Tibial nerve (tissue), 4 donors: ENCODE measurements at places on chromosomes 6 and 20. TPM values are rescaled to one million over a fixed set of nuclear protein-coding genes. Genes with fewer than 3 reads are reported as not detected.

GRCh38 chr6:145866456-145867396 is 52.1 kb upstream of the FBXO30 start:
- DNase-seq, result no peak

DNA sequence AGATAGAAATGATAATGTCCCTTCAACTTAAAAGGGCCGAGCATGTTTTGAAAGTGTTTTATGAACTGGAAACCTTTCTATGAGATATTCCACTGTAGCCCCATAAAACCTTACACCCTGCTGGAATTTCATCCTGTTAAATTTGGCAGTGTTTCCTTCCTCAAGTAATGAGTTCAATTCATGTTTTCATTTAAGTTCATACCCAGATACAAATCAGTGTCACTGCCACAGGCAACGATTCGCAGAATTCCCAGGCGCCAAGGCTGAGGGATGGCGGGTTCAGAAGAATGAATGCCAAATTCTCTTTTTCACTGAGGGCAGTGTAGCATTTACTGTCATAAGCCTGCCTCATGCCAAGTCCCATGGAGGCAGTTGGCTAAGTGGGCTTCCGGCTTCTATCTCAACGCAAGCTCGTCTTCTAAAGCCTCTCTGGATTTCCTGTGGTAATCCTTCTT is 511.8 kb upstream of the ID4 start:
- no peak for DNase-seq

- no peak for DNase-seq
Observed at GRCh38 chr20:19095762-19096161, 116.7 kb upstream of the SLC24A3 start.

The ENPP1 gene
- total RNA-seq, result 15.7 TPM

- DNase-seq, result no peak
Observed at GRCh38 chr6:117740605-117741004, 65.3 kb downstream of the NUS1 start.

DNA sequence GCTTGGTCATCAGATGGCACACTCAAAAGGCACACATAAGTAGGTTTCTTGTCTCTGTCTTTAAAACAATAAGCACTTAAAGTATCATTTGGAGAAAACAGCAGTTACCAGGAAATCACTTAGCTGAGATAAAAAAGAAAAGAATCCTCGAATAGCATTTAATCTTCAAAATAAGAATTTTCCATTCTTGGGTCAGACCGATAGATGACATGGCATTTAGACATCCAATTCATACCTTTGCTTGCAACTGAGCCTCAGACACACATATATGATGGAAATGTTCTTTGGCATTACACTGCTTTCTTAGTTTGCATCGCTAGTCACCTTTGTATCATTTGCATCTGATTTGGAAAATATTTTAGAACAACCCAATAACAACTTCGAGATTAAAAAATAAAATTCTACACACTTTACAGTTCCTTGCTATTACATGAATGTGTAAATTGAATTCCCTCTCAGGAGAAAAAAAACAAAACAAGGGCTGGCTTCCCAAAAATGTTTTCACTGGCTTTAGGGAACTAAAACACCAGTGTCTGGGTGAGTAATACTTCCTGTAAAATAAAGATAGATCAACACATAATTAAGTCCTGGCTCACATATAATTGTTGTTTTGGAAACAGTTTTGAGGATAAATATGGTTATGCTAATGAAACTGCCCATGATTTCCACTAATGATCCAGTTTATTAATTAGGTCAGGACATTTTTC is 1.3 kb upstream of the RNF217 start:
- DNase-seq, result no peak

DNA sequence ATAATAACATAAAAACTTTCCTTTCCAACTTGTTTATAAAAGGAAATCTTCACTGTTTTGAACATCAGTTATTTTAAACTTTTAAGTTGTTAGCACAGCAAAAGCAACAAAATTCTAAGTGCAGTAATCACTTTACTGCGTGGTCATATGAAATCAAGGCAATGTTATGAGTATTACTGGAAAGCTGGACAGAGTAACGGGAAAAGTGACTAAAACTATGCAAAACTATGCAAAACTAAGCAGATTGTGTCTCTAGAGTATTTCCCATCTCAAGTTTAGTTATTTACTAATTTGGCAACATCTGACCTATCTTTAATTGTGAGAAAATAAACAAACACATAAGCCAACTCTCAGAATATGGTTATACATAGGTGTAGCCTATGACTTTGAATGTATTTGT is 10.9 kb upstream of the ANKEF1 start:
- no peak for DNase-seq

DNA sequence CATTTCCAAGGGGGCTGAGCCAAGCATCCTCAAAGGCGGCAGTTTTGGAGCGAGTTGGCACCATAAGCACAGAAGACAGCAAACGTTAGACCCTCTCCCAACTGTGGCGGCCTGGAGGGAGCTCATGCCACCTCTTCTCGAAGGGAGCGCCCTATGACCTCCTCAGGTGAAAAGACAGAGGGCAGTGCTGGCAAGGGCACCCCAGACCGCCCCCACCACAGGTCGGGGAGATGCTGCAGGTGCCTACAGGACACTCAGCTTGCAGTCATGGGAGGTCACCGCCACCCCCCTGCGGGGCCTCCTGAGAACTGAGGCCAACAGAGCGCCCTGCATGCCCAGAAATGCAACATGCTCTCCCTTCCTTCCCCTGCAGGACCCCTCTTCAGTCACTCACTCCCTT is 45.1 kb upstream of the BHLHE23 start:
- no peak for DNase-seq

GRCh38 chr20:41225091-41225490 is 87.7 kb downstream of the PLCG1 start:
- no peak for DNase-seq

GRCh38 chr20:56573986-56574385 is 40.9 kb downstream of the FAM209B start:
- no peak for DNase-seq

GRCh38 chr20:49852522-49853080 is 40.0 kb downstream of the SLC9A8 start:
- DNase-seq, result no peak

- no peak for DNase-seq
Observed at GRCh38 chr6:8809662-8810061, 374.3 kb upstream of the SLC35B3 start.

- DNase-seq, result no peak
Observed at GRCh38 chr6:10355115-10355702, 59.7 kb downstream of the TFAP2A start.

- DNase-seq, result no peak
Observed at GRCh38 chr6:97306544-97307320, 23.7 kb upstream of the MMS22L start.

GRCh38 chr6:16933961-16934360 is 167.9 kb upstream of the STMND1 start:
- no peak for DNase-seq

- no peak for DNase-seq
Observed at GRCh38 chr6:168692193-168692914, 251.4 kb downstream of the SMOC2 start.

DNA sequence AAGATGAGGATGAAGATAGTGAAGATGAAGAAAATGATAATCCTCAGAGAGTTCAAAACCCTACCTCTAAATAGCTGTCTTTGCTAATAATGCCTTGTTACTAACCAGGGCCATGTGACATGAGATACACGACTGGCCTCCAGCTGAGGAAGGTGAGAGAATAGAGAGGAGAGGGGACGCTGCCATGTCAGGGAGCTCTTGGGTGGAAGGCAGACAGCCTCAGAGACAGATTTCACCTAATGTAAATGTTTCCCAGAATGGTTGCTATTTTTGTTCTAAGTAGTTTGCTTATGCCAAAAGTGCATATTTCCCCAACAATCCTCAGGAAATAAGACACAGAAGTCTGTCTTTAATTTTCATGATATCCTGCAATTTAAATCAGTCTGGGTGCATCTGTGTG is 138.4 kb downstream of the ELOVL4 start:
- no peak for DNase-seq

GRCh38 chr6:138540468-138540867 is 41.2 kb upstream of the NHSL1 start:
- DNase-seq, result no peak

The C20orf144 gene
- not detected for total RNA-seq

DNA sequence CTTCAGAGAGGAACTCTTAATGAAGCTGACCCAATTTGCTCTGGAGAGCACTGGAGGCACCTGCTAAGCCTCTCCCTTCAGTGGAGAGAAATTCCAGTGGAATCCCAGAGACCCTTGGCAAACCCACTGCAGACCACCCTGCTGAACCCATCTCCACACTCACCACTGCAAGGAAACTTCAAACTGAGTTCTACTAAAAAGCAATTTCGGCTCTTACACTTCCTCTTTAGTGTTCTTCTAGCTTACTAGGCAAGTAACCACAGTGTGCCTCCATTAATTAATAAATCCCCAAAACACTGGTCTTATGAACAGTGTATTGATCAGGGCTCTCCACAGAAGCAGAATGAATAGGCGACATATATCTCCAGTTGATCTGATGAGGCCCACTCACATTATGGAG is 43.0 kb upstream of the HLA-E start:
- no peak for DNase-seq

DNA sequence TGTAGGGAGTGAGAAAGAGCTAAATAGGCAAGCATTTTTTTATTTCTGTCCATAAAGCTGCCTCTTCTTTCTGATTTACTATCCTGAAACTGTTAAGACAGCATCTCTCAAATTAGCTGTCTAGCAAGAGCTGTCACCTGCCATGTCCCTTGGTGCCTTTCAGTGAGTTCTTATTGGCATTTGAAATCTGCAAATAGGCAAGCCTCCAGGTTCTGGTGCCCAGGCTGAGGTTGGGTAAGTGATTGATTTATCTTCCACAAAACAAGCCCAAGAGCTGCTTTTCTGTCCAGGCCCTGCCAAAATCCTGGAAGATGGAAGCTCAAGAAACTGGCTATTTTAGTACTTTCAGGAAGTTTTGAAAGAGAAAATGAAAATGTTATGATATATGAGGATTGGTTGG is 22.4 kb downstream of the MANEA start:
- no peak for DNase-seq

DNA sequence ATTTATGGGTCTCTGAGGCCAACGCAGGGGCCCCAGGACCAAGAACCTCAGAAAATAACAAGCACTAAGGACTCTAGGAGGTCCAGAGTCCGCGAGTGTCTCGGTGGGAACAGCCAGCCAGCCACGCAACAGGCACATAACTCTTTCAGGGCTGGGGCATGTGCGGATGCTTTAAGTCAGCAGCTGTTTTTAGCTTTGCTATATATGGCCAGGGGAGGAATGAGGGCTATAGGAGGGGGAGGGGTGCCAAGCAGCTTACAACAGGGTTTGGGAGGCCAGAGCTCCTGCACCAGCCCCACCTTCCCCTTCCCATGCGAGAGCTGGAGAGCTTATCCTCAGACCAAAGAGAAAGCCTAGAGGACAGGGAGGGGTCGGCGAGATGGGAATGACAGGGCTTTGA is 6.2 kb downstream of the JPH2 start:
- DNase-seq, result no peak

DNA sequence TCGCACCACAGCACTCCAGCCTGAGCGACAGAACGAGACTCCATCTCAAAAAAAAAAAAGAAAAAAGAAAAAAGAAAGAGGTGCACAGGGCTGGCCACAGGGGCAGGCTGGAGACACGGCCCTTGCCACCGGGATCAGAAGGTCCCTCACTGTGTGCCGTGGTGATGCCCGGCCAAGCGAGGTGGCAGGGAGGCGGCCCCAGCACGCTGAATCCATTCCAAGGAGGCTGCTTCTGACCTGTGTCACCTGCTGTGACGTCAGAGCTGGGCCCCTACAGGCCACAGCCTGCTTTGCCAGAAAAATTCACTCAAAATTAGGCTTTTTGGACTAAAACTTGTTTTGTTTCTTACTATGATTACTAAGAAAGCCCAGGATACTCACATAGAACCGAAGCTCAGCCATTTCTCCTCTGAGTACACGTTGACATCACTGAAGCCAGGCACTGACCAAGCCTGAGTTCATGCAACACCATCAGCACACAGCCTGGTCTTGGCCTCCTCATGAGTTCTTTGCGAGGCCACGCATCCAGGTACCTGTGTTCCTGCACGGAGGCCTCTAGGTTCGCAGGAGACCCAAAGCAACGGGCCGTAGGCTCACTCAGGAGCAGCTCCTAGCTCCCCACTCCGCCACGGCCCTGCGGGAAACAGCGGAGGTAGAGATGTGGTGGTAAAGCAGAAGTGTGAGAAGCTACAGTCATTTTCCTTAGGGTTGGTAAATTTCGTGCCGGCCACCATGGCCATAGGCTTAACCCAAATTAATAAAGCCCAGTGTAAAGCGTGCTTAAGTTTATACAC is 67.8 kb downstream of the THBS2 start:
- DNase-seq, result no peak

- peak; percentile 60 for DNase-seq
Observed at GRCh38 chr6:144286503-144287393, 1.6 kb downstream of the UTRN start.

GRCh38 chr6:18147616-18148015 is 7.3 kb downstream of the TPMT start:
- DNase-seq, result no peak

DNA sequence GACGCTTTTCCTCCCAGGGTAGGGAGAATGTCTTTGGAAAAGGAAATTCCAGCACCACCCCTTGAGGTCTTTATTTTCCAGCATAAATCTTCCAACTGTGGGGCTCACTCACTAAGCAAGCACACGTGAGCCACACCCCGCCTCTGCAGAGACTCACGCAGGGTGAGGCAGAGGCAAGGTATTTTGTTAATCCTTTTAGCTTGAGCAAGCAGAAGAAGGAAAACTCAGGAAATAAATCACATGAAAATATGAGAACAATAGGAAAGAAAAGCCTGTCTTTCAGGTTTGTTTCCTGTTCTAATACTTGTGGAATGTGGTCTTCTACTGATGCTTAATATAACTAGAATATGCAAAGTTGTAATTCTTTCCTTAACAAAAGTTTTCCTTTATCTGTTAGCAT is 4.1 kb upstream of the PHACTR2 start:
- no peak for DNase-seq

DNA sequence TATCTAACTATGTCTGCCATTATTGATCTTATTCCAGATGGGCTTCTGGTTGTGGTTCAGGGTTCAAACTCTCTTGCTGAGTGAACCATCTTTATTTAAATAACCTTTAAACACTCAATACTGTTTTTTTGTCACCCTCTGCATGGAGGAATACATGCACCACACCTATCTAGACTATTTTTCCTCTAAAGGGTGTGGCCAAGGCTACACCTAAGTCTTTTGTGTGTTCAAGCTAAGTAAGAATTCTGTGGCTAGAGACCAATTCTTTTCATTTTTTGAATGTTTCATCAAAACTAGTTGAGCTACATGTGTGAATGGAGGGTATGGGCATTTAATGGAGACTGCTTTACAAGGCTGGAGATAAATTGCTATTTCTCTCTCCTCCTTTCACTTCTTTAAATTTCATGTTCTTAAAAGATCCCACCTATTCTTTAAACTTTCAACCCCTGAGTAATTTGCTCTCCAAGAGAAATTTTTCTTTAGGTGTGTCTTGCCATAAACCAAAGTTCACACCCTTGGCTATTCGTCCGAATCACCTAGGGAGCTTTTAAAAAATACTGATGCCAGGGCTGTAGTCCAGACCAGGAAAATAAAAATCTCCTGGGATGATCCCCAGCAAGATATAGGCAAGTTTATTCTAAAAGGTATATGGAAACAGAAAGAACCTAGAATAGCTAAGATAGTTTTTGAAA is 24.8 kb upstream of the MBOAT1 start:
- DNase-seq, result no peak
